AG04450 (cell line): ENCODE measurements at places on chromosomes 4 and X.

- DNase-seq = peak; percentile 98
These were observed 51.7 kb downstream of the GASK1B start for GRCh38 chr4:158121161-158121579.

DNA sequence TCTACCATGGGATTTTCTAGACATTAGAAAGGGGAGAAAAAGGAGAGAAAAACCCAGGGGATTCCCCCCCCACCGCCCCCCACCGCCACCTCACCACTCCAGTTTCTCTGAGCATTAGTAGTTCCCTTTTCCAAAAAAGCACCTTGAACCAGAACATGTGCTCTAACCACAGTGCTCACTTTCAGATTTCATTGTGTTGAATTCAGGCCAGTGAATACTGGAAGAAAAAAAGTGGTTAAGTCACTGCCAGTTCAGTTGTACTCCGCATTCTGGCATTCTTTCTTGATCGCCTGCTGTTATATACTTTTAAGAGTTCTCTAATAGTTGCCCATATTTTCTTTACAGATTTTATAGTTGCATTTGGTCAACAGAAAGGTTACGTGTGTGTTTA is 40.9 kb downstream of the JADE3 start:
- DNase-seq = no peak

GRCh38 chrX:152930516-152930915 is 32.6 kb downstream of the ZNF185 start:
- no peak for DNase-seq

GRCh38 chr4:70197842-70198241 is 2.3 kb downstream of the ODAM start:
- DNase-seq = no peak

- no peak for DNase-seq
These were observed 228.2 kb downstream of the PPP3CA start for GRCh38 chr4:101119141-101119540.

GRCh38 chr4:38315286-38315685 is 348.7 kb upstream of the KLF3 start:
- DNase-seq = no peak

- no peak for DNase-seq
These were observed 22.0 kb downstream of the AFAP1 start for GRCh38 chr4:7917669-7918068.

- DNase-seq = no peak
These were observed at the start of gene ZNF185 for GRCh38 chrX:152897222-152898131. Gene ZNF185, plus strand, starts transcription at chrX:152898067. Its CDS starts 16,423 bp downstream, at chrX:152914490.

DNA sequence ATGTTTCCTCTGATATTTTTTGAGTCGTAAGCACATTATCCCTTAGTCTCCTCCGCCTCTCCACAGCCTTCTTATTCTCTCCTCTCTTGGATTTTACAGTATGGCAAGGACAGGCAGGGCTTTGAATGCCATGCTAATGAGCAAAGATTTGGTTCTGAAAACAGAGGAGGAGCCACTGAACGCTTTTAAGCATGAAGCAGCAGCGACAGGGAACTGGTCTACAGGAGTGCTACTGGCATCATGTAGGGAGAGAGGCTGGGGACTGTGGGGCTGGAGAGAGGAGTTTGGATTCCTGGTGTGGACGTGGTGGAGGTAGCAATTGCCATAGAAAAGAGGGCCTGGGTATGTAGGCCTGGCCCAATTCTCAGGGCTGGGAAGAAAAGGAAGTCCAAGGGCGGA is 4.6 kb upstream of the CD99L2 start:
- no peak for DNase-seq

GRCh38 chrX:114582698-114583395 is 1.0 kb upstream of the HTR2C start:
- DNase-seq = no peak

- DNase-seq = no peak
These were observed 250.6 kb downstream of the USP46 start for GRCh38 chr4:52408471-52408870.

DNA sequence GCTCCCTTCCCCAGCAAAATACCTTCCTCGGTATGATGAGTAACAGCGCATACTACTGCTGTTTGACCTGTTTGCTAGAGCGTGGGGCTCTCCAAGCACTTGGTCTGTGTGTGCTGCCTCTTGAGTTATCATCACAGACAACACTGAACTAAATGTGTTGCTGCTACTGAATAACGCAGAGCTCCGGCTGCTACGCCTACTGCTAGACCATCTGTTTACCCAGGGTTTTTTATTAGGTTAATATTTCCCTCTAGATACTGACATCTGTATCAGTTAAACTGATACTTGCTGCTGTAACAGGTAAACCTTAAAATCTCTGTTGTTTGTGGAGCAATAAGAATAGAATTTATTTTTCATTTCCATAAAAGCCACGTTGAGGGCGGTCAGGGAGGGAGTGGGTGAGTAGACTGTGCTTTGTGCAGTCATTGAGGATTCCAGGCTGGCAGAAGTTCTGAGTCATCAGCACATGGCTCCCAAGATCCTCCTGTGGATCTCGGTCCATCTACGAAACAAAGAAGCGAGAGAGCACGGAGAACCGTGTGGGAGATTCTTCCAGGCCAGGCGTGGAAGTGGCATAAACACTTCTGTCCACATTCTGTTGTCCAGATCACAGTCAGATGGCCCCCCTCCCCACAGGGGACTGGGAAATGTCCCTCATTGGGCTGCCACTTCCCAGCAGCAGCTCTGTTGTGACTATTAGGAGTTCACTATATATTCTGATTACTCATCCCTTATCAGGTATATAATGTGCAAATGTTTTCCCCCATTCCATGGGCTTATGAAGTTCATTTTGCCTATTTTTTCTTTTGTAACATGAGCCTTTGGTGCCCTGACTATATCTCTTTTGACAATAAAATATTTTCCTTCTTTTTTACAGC is 14.1 kb downstream of the GRK4 start:
- no peak for DNase-seq

DNA sequence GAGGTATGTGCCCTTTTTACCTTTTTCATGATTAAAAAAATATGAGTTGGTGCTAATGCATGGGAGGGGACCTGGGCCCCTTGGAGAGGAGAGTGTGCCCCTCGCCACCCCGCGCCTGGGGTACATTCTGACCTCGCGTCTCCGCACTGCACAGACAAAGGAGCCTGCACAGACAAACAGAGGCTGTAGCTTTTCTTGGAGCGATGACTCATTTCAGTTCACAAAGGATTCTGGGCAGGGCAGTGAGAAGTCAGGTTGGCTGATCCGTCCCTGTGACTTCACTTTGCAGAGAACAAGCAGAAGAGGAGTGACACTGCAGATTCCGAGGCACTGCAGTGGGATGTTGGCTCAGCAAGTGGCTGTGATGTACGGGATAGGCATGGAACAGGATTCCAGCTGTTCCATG is 82.9 kb downstream of the STOX2 start:
- peak; percentile 66 for DNase-seq

DNA sequence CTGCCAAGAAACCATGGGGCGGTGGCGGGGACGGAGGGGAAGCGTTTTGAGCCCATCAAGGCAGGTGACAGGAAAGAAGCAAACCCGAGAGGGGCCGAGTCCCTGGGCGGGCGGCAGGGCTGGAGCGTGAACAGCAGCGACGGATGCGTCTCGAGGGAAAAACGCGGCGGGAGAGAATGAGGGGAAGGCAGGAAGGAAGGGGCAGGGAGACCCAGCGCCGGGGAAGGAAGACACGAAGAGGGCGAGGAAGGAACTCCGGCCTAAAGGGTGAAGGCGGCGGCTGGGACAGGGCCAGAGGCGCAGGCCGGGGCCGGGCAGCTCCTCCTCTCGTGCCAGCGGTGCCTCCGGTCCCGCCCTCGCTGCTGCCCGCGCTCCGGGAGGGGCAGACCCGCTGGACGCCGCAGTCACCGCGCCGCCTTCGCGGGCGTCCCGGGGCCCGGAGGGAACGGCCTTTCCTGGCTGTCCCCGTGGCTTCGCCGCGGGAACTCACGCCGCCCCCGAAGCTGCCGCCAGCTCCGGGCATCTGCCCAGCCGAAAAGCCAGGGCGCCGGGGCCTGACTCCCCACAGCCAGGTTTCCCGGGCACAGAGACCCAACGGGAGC is 751 bp upstream of the RGS12 start:
- no peak for DNase-seq

GRCh38 chrX:86946569-86946968 is 571.0 kb upstream of the KLHL4 start:
- no peak for DNase-seq

DNA sequence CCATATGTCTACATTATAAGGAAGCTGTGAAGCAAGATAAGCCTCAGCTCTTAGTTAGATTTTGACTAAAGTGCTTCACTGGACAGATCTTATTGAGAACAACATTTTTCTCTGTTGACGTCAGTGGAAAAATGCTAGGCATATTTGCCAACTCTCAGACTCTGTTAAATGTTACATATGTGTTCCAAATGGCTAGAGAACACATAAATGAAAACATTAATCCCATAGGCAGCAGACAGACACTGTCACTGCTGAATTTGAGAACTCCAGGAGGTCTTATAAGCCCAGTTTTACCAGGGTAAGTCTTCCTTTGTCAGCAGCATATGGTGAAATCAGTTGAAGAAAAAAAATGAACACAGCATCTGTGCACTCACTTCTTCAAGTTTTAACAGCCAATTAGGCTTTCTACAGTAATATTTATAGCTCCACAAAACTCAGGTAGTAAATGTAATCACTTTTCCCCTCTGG is 186.9 kb downstream of the CAMK2D start:
- DNase-seq = peak; percentile 57

DNA sequence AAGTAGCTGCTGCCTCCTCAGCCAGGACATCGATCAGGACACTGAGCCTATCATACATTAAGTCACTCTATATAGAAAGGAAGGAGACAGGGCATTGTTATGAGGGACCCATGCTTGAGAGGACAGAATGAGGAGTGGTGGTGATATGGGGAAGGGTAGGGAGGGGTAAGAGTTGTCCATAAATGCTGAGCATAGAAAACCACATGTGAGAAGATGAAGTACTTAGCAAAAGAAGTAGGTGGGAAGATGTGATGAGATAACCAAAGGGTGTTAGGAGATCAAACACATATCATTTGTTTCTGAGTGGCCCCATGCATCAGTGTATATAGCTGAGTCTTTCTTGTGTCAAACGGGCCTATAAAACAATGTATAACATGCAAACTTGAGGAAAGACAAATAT is 84.1 kb downstream of the DGKK start:
- no peak for DNase-seq

- DNase-seq = no peak
These were observed 138.6 kb upstream of the SMARCAD1 start for GRCh38 chr4:94068753-94069719.

DNA sequence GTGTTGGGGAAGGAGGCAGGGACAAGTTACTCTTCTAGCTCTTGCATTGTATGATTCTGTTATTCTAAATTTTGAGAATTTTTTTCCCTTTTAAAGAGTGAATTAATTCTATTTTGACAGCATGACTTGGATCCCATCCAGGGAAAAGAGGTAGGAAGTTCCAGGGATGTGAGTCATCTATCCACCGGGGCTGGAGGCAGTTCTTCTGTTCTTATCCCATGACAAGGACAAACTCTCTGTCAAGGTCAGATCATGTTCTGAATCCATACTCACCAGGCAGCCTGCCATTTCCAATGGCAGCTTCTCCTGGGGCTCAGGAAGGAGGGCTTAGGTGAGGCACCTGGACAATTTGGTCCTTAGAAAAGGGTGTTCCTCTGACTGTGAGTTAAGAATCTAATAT is 132.0 kb upstream of the MED14 start:
- no peak for DNase-seq

GRCh38 chr4:185222598-185222997 is 13.2 kb downstream of the SNX25 start:
- DNase-seq = no peak

- DNase-seq = no peak
These were observed 277.6 kb upstream of the DIAPH2 start for GRCh38 chrX:96407072-96407471.

- peak; percentile 34 for DNase-seq
These were observed 48.6 kb downstream of the PDGFRA start for GRCh38 chr4:54277691-54278090.

- no peak for DNase-seq
These were observed 55.0 kb downstream of the TXK start for GRCh38 chr4:48078862-48079655.

DNA sequence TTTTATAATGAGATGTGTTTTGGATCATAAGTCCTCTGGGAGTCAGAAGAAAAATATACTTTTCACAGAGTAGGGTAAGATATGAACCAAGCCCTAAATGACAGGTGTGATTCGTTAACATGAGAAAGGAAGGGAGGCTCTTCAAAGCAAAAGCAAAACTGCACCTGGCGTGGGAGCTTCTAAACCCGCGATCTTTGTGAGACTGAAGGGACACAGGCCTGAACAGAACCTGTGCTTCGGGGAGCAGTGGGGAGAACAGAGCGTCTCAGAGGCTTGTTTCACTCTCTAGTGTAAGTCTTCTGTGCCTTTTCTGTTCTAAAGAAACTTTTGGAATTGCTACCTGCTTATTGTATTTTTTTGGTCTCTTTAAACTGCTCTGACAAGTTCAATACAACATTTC is 30.2 kb upstream of the CYP4V2 start:
- no peak for DNase-seq

DNA sequence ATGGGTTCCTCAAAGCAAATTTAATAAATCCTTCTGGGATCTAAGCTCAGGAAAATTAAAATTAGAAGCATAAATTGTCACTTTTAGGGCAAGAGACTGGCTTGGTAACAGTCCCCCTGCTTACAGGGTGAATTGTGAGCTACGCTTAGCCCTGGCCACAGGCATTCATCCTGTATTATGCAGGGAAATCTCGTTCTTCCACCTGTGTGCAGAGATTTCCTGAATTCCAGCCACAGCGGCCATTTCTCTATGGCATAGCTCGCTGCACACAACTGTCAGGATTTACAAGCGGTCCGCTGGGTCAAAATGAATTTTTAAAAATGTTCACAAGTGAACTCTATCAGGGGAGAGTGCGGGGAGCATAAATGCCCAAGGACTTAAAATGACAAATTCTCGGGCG is 111.9 kb downstream of the DCTD start:
- no peak for DNase-seq

- DNase-seq = no peak
These were observed 25.0 kb downstream of the CCNQ start for GRCh38 chrX:153573984-153574383.

- DNase-seq = no peak
These were observed 1.1 kb downstream of the BLOC1S4 start for GRCh38 chr4:6716958-6717655.

DNA sequence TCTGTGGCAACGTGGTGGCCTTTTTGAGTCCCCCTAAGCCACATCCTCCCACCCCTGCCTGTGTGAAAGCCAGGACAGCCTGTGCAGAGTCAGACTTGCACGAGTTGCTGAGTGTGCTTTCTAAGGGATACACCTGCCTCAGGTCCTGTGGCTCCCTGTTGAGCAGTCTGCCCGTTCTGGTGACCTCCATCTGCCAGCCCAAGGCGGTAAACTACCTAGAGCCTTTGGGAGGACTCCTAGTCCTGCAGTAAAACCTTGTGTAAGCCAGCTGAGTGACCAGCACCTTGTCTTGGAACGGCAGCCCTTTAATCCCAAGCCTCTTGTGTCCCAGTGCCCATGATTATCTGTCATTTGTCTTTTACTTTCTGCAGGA is 69.3 kb downstream of the NBDY start:
- DNase-seq = no peak

DNA sequence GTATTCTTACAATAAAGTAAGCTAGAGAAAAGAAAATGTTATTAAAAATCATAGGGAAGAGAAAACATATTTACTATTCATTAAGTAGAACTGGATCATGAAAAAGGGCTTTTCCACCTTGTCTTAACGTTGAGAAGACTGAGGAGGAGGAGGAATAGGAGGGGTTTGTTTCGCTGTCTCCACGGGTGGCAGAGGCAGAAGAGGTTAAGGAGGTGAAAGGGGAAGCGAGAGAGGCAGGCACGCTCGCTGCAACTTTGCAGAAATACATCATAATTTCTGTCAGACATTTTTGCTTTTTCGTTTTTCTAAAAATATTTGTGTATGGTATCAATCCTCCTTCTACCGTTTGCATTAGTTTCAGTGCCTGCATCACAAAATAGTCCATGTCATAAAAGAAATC is 2375.1 kb upstream of the AGA start:
- DNase-seq = no peak
